ENCODE measurements at places on chromosomes 3 and 15.
A peak's percentile ranks its signal among the peaks of the same experiment; 100 is the strongest.

GRCh38 chr3:69770976-69771634, 31.8 kb downstream of the MITF start:
- no peak for DNase-seq

GRCh38 chr3:14839236-14839635, 20.5 kb downstream of the FGD5 start:
- no peak for DNase-seq

DNA sequence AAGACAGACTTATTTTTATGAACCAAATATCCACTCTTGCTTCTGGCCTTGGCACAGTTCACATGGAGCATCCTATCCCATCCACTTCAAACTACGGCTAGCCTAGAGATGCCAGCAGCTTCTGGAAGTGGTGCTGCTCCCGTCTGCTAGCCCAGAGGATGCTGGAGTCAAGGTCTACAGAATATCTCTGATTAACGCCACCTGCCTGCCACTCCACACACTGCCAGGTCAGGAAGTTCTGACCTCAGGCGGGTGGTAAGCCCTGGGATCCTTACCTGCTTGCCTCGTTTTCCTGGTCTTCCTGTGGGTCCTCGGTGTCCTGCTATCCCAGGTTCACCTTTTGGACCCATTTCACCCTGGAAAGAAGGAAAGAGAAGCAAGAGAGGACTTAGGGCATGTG, 42.9 kb downstream of the EAF1 start:
- DNase-seq, result no peak

- no peak for DNase-seq
Observed at GRCh38 chr3:5007873-5008272, 28.6 kb downstream of the BHLHE40 start.

- DNase-seq, result no peak
Observed at GRCh38 chr3:174495928-174496327, 363.2 kb upstream of the NAALADL2 start.

DNA sequence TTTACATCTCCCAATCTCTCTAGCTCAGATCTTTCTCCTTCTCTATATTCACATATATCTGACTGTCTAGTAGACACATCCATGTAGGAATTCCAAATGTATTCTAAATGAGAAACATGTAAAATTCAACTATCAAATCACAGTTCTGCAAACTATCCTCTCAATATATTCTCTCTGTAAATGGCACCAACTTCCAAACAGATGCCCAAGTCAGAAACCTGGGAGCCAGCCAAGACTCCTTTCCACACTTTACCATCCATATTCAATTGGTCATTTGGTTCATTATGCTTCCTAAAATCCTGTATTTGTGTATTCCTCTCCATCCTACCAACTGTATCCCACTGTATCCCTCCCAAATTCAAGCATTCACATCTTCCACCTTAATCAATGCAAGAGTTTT, 53.0 kb upstream of the INO80 start:
- DNase-seq, result no peak

DNA sequence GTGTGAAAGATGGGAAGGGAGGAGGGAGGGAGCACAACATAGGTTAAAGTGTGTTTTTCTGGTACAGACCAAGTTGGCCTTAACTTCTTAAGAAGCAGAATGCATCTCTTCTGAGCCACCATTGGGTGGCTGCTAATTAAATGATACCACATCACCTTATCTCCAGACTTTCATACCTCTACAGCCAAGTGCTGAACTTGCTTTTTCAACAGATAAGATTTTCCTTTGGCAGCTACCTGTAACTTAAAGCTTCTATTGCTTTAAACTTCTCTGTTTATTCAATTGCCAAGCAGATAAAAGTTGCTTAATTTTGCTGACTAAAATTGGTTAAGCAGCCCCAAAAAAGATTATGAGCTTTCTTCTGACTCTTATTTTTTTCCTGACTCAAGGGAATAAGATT, 292.4 kb upstream of the SGO1 start:
- no peak for DNase-seq

DNA sequence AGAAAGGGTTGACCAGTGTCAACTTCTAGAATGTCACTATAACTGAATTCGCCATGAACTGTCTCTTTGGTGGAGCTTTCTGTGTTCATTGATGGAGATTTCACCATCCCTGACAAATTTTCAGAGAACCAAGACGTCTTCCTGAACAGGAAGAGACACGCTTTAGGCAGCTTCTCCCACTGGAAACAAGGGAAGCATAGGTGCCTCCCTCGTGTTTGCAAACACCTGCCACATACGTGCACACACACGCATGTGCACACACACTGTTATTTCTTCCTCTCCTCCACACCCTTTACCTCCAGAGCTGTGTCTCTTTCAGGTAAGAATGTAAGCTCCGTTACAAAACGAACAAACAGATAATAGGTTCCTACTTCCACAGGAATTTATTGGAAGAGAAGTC, 15.6 kb downstream of the ARRDC4 start:
- DNase-seq, result no peak

DNA sequence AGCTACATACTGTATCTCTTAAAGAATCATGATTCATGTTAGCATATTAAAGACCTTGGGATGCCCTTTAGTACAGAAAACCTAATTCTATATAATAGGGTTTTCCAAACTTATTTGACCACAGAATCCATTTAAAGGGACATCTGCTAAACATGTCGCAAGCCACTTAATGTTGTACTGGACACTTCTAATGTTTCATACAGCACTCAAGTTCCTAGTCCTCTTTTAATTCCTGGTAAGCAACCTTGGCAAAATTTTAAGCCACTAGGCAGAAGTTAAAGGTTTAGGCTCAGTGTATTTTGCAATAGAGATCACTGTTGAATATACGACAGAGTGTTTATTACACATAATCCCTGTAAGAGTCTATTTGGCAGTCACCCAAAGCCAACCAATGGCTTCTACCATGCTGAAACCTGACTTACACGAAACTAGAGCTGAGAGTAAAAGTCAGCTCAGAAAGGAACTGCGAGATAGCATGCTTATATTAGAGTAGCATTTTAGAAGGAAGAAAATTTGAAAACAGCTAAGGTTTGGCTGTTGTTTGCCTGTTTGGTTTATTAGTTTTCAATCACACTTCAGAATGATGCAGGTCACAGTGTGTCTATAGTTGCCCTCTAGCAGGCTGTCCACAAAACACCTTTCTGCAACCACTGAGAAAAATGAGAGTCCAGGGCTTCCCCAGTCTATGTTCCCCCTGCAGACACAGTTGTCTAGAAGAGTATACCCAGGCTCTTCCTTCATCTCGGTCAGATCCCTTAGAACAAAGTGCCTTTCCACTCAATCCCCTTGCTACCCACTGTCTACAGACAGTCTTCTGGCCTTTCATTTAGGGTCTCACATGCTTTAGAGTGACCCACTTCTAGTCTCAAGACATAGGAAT, 104.4 kb downstream of the FMN1 start:
- no peak for DNase-seq

DNA sequence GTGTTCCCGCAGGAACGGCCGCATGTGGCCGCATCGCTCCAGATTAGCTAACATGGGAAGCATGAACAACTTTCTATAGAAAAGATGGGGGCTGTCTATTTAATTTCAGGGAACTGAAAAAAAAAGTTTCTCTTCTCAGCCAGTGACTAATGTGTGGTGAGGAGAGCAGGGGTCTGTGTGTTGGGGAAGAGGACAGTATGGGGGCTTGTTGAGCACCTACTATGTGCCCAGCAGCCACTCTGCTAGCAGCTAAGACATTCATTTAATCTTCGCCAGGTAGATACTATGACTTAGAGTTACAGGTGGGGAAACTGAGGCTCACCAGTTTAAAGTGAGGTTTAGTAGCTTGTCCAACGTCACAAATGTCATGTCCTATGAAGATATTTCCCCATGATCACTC, 56.6 kb downstream of the MGLL start:
- DNase-seq, result no peak

DNA sequence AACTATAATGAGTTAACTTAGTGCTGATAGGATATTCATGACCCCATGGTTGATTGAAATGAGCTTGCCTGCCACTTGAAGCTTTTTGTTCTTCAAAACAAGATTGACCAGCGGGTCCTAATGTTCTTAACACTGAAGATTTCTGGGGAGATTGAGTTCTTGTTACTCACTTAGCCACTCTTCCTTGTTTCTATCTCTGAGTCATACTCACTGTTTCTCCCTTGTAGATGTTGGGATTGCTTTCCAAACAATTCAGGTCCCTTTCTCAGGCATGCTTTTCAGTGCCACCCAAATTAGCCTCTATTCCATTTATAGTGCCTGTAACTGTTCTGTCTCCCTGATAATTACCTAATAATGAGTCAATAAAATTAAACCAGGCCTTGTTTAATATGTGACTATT, 517.0 kb downstream of the SQOR start:
- DNase-seq, result no peak

GRCh38 chr15:94584833-94585244, 353.5 kb downstream of the MCTP2 start:
- peak; percentile 5 for DNase-seq

Data from stimulated activated CD8-positive, alpha-beta memory T cell treated with anti-CD3 and anti-CD28 coated beads, Interleukin-2, amount 100 ng/mL, for 1 hour (primary cell).